Right lobe of liver (tissue), 6 donors: ENCODE measurements at places on chromosomes 1 and 21.
A peak's percentile ranks its signal among the peaks of the same experiment; 100 is the strongest.

GRCh38 chr1:156504438-156504813 is 3.9 kb upstream of the MEF2D start:
- DNase-seq: no peak

GRCh38 chr1:53147174-53147573 is 4.7 kb upstream of the SLC1A7 start:
- DNase-seq: no peak

- no peak for DNase-seq
Observed at GRCh38 chr1:88647749-88648415, 36.2 kb upstream of the PKN2 start.

DNA sequence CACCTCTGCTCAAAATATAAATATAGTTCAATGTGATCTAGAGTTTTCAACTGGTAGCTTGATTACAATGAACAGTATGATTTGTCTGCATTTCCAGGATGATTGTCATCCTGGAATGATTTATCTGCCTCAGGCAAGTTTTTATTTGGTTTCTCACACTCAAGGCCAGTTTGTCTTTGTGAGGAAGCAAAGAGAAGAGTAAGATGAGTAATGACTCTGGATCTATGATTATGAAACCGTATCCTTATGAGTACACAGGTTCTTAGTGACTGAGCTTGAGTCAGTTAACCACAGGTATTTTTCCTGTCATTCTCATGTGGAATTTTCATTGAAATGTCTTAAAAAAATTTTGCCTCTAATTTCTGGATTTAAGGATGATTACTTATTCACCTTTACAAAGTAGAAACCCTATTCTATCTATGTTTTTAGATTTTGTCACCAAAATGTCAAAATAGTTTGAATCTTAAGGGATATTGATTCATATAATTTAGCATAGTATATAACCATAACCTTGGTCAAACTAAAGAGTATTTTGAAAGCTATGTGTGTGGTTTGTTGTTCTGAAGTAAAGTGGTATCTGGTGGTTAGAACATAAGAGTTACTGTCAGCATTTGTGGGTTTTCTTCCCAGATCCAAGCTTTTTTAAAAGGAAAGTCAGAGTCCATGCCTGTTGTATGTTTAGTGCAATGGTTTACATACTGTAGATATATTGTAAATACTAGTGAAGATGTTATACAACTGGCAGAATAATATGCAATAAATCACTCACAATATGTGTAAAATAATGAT is 145.0 kb downstream of the RASAL2 start:
- no peak for DNase-seq

DNA sequence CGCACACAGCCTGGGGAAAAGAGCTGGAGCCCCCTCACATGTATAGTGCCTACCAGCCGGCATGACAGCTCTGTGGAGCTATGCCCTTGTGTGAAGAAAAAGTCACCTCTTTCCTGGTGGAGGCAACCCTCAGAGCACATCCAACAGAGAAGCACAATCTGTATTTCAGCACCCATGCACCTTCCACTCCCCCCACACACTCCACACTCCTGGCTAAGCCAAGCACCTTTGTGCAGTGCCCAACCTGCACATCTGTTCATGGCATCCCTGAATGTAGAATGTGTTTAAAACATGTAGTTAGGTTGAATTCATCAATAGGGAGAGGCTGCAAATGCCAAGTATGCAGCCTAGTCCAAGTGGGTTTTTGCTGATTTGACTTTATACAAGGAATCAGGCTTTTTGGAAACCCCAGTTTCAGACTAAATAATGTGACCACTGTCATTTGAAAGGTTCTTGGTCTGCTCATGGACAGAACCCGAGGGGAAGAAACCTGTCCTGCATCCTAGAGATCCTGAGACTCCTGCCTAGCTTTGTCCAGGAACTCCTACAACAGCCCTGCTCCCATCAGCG is 197.1 kb downstream of the TOMM20 start:
- no peak for DNase-seq

- DNase-seq: no peak
Observed at GRCh38 chr1:53414632-53415031, 44.6 kb upstream of the DMRTB1 start.

DNA sequence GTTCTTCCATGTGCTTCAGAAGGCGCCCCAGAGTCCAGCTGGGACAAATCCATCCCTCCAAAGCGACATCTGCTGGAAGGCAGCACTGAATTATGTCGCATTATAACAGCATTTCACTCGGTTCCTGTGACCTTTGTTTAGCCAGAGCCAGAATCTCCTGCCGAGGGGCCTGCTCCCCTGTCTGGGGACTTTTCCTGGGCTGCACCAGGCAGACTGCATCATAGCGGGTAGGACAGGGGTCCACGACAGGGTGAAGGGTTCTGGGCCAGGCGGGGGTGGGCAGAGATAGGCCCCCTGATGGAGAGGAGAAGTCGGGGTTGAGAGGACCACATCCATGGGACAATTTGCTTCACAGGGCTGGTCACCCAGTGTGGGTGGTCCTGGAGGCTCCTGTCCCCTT is 276.9 kb downstream of the MATN1 start:
- DNase-seq: no peak

GRCh38 chr1:203050826-203051225 is 24.5 kb downstream of the PPFIA4 start:
- no peak for DNase-seq

- no peak for DNase-seq
Observed at GRCh38 chr21:15749861-15750159, 20.0 kb downstream of the USP25 start.

- DNase-seq: no peak
Observed at GRCh38 chr1:59004755-59005154, 220.9 kb upstream of the JUN start.

DNA sequence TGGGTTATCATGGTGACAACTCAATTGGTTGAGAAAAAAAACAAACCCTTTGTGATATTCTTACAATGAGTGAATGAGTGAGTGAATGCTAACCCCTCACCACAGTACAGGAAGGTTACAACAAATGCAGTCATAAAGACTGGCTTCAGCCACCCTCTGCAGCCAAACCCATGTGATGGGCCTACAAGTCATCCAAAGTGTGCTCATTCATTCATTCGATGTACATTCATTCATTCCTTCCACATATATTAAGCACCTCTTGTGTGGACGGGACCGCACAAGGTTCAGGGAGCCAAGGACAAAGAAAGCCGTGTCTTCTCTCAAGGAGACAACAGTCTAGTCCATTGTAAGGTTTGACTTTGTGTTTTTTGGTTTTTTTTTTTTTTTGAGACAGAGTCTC is 49.4 kb downstream of the WDR4 start:
- DNase-seq: no peak

GRCh38 chr1:905071-905749 is 18.5 kb upstream of the SAMD11 start:
- DNase-seq: peak; percentile 59

DNA sequence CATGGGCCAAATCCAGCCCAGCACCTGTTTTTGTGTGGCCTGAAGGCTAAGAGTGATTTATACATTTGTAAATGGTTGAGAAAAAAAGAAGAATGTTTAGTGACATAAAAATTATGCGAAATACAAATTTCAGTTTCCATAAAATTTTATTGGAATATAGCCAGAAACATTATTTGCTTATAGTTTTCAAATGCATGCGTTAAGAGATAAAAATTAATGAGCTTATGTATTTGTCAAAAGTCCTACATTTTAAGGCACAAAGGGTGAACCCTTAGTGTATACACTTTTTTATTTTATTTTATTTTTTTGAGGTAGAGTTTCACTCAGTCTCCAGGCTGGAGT is 2.1 kb downstream of the MORC3 start:
- DNase-seq: no peak

GRCh38 chr1:203089651-203090045 is 3.8 kb upstream of the MYOG start:
- no peak for DNase-seq

DNA sequence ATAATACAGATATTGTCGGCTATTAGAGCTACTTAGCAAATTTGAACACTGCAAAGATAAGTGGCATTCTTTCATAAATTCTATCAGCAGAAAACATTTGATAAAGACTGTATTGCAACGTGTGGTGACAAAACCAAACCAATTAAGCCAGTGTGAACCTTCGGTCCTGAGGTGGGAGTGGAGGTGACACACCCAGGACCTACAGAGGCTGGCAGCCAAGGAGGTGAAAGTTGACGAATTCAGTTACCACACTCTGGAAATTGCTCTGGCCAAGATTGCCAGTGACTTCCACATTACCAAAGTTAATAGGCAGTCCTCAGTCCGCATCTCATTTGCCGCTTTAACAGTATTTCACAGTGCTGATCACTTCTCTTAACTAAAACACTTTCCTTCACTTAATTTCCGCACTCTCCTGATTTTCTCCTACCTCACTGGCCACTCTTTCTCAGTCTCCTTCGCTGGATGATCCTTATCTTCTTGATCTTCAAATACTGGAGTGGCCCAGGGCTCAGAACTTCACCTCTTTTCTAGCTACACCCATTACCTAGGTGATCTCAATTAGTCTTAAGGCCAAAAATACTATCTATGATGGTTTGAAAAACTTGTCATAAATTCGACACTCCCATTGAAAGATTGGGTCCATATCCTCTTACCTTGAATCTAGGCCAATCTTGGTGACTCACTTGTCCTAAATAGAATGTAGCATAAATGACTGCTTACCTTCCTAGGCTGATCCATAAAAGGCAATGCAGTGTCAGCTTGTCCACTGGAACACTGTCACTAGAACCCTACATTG is 5.1 kb upstream of the CDC42BPA start:
- DNase-seq: no peak

GRCh38 chr1:214438075-214438474 is 113.3 kb downstream of the PTPN14 start:
- DNase-seq: no peak

GRCh38 chr1:228264090-228264829 is 56.4 kb downstream of the OBSCN start:
- DNase-seq: no peak

- DNase-seq: no peak
Observed at GRCh38 chr1:14103878-14104430, 404.0 kb downstream of the PRDM2 start.

GRCh38 chr1:100404821-100405220 is 52.5 kb downstream of the CDC14A start:
- no peak for DNase-seq

- DNase-seq: no peak
Observed at GRCh38 chr1:91792489-91793071, 93.4 kb downstream of the TGFBR3 start.

- no peak for DNase-seq
Observed at GRCh38 chr1:97170300-97170699, 448.7 kb downstream of the PTBP2 start.

GRCh38 chr1:203871114-203871880 is 9.9 kb downstream of the SNRPE start:
- no peak for DNase-seq

- DNase-seq: no peak
Observed at GRCh38 chr1:21264898-21265297, 25.4 kb downstream of the ECE1 start.

- DNase-seq: no peak
Observed at GRCh38 chr21:42314616-42315295, 453 bp downstream of the TFF3 start.

DNA sequence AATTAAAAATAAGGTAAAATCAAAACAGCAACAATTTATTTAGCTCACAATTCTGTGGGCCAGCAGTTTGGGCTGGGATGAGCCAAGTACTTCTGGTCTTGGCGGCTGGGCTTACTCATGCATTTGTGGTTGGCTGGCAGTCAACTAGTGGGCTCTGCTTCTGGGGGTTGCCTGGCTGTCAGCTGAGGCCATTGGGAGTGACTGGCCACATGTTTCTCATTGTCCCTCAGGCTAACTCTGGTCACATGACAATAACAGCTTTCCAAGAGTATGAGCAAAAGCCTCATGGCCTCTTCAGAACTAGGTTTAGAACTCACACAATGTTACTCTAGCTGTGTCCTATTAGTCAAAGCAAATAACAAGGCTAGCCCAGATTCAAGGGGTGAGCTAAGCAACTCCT is 15.6 kb upstream of the CHIA start:
- DNase-seq: no peak

DNA sequence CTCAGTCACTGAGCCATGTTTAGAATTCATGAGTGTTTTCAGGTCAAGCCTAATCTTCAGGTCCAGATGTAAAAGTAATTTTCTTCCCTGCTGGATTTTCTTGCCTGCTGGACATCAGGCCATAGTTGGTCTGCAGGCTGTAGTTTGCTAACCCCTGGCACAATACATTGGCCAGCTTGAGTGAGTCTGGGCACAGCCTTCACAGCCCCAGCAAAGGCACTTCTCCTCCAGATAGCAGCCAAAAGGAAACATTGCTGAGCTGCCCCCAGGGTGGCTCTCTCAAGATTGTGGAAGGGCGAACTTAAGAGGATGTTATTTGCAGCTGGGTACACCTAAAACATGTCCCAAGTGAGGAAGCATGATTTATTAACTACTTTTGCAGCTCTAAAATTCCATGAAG is 126.8 kb downstream of the PIK3R3 start:
- DNase-seq: no peak
